Stimulated activated CD4-positive, alpha-beta T cell treated with anti-CD3 and anti-CD28 coated beads, TNF-alpha, amount 100 ng/mL, for 48 hours (primary cell): ENCODE measurements at places on chromosomes 3 and 15.

GRCh38 chr15:71957026-71957425 is 146.7 kb downstream of the NR2E3 start:
- no peak for DNase-seq

DNA sequence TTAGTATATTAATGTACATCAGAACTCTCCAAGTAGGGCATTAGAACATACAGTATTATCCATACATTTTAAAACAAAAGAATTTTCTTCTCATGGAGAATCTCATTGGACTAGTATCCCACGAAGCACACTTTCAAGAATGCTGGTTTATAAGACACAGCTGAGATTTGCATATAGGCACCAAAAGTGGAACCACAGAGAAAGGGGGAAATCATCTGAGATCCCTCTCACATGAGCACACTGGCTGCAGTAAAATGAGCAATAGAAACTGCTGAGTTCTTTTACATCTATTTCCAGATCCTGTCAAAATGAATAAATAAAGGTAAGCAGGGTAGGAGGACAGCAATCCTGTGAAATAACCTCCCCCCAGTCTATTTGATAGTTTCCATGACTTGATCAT is 665.3 kb downstream of the FHIT start:
- no peak for DNase-seq

- DNase-seq = no peak
These were observed 183.3 kb upstream of the LRRC3B start for GRCh38 chr3:26438981-26439884.

- DNase-seq = no peak
These were observed 40.4 kb downstream of the LYSMD4 start for GRCh38 chr15:99692825-99693224.

DNA sequence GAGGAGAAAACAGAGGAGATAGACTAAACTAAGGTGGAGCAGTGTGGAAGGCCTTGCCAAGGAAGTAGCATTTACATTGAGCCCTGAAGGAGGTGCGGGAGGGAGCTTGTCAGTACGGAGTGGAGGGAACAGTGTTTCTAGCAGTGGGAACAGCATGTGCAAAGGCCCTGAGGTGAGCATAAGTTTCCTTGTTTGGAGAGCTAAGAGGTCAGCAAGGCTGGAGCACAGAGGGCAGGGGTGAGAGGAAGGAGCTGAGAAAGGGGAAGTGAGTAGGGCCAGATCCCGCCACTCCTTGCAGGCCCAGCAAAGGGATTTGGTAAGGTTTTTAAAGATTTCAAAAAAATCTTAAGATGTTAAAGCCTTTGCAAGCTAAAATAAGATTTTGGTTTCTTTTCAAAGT is 70.1 kb downstream of the HMCES start:
- DNase-seq = no peak

GRCh38 chr3:56926243-56926946 is 124.6 kb upstream of the ARHGEF3 start:
- no peak for DNase-seq

DNA sequence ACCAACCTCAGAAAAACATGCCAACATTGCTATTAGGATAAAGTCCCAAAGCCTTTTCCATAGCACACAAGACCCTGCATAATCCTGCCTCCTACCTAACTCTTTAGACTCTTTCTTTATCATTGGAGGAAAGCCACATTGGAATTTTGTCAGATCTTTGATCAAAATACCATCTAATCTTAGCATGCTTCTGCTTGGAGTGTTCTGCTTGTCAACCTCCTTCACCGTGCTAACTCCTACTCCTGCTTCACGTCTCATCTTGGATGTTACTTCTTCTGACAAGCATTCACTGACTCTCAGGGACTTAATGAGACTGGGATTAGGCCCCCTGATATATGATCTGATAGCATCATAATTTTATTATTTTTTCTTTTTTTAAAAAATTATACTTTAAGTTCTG is 7.4 kb upstream of the GLCE start:
- DNase-seq = no peak

GRCh38 chr15:26615188-26615926 is 157.5 kb downstream of the GABRB3 start:
- DNase-seq = no peak

DNA sequence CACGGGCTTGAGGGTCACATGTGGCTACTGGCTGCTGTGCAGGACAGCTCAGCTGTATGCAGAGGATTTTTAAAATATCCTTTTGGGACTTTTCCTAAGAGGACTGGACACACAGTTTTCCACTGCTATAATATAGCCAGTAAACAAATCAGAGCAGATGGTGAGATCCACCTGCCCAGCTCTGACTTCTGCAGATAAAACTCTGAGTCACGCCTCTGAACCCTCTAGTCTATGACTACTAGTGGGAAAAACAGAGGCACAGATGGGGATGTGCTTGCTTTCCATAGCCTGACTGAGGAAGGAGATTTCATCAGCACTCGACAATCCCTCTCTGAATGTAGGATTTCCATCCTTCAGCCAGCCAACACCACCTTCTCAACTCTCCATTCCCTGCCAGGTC is 45.1 kb downstream of the COLQ start:
- DNase-seq = no peak

DNA sequence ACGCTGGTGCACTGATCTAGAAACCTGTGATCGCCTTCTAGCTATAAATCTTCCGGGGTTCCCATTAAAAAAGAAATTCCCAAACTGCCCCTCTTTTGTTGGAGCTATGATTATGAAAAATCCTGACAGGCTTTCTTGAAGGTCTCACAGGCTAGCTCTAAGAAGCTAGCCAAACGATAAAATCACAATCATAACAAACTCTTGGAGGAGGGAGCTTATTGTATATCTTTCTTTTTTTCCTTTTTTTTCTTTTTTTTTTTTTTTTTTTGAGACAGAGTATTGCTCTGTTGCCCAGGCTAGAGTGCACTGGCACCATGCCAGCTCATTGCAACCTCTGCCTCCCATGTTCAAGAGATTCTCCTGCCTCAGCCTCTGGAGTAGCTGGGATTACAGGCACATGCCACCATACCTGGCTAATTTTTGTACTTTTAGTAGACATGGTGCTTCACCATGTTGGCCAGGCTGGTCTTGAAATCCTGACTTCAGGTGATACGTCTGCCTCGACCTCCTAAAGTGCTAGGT is 72.0 kb downstream of the MYO1E start:
- DNase-seq = no peak

GRCh38 chr3:117837391-117837790 is 1127.8 kb downstream of the TUSC7 start:
- no peak for DNase-seq

- no peak for DNase-seq
These were observed 27.6 kb downstream of the LMCD1 start for GRCh38 chr3:8529181-8529637.

DNA sequence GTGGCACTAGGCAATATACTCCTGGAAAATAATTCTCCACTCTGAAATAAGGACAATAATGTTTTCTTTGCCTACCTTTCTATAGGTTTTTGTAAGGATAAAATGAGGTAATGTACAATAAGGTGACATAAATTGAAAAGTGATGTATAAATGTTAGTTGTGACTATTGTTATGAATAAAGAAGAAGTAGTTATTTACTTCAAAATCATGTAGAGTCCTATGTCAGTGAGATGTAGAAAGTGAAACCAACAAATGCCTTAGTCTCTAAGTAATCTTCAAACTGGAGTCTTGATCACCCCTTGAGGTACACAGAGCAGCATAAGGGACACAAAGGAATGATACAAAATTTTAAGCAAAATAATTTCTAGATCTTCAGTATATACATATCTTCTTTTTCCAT is 60.3 kb upstream of the TP63 start:
- no peak for DNase-seq

GRCh38 chr3:198093112-198093679 is 133.2 kb downstream of the LMLN start:
- no peak for DNase-seq

GRCh38 chr3:67361323-67361722 is 293.1 kb downstream of the SUCLG2 start:
- no peak for DNase-seq

DNA sequence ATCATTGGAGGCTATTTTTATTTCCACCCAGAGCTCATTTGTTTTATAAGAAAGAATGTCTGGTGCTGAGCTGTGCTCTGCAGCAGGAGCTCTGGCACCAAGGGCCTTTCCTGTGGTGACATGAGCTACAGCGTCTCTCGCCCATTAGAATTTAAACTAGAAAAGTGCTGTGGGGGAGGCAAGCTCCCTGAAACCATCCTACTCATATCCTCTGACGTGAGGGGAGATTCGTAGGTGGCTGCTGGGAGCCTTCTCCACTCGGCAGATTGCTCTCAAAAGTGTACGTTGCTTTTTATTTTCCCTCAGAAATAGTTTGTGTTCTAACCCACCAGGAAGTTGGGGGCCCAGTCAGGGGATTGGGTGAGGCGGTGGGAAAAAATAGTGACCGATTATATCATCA is 76.3 kb upstream of the ARHGEF3 start:
- DNase-seq = no peak

DNA sequence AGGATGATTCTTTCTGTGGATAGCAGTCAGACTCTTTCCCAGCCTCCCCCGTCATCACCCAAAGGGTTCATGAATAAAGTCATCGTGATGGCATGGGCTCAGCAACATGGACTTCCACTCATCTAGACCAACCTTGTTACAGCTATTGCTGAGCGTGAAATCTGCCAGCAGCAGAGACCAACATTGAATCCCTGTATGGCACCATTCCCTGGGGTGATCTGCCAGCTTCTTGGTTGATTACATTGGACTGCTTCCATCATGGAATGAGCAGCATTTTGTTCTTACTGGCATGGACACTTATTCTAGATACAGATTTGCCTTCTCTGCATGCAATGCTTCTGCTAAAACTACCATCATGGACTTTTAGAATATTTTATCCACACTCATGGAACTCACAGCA is 195.6 kb upstream of the AZI2 start:
- DNase-seq = no peak

DNA sequence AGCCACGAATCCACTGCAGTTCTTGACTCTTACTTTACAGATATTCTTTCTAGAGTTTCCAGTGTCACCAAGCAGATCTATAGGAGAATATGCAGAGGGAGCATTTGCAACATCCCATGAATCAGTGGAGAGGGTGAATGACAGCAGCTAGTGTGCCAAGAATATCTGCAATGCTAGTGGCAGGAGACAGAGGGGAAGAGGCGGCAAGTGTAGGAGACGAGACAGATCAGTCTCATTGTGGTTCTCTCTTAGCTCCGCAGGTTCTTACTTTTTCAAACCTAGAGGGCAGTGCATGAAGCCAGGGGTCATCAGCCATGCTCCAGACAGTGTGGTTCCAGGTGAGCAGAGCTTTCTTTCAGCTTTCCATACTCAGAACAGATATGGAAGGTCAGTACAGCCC is 744 bp downstream of the ZNF619 start:
- no peak for DNase-seq
